ENCODE measurements at places on chromosomes 3 and 15. TPM values are rescaled to one million over a fixed set of nuclear protein-coding genes. Genes with fewer than 3 reads are reported as not detected.

DNA sequence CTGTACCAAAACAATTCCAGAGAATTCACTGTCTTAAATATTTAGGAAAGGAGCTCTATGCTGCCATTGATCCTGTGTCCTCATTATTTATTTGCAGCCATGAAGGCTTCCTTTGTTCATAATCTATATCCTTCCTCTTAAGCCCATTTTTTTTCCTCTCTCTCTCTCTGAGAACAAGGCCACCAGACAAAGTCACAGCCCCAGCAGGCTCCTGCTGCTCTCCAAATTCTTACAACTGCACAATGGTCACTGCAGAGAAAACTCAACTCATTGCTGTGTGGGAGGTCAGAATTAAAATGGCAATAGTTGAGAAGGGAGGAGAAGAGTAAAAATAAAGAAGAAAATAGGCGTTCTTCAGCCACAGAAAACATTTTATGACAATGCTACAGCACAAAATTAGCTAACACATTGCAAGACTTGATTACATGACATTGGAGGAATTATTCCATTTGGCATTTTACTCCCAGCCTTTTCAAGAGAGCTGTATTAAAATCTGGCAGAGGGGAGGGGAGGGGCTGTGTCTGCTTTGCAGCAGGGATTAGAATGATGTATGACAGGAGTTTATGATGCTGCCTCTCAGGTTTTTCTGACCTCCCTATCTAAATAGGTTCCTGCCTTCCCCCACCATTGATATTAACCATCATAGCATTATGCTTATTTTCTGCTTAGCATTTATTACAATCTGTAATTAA is 399.7 kb upstream of the THBS1 start:
- no peaks in the 10 kb centered on the region for H3K36me3 ChIP-seq
- H3K4me3 ChIP-seq: no peak overlapping the region
- H3K4me1 ChIP-seq: no peaks in the 10 kb centered on the region
- no peak for DNase-seq
- no peak overlapping the region for H3K27ac ChIP-seq
- peaks cover 3% of the 10 kb centered on the region for H3K27me3 ChIP-seq

GRCh38 chr3:10010421-10010877 is 15.8 kb upstream of the FANCD2 start:
- no peak for DNase-seq
- no peaks in the 10 kb centered on the region for H3K36me3 ChIP-seq
- H3K4me1 ChIP-seq: peaks cover 18% of the 10 kb centered on the region
- no peak overlapping the region for H3K27ac ChIP-seq
- H3K27me3 ChIP-seq: no peaks in the 10 kb centered on the region

- H3K4me1 ChIP-seq: peaks cover 32% of the 10 kb centered on the region
- no peaks in the 10 kb centered on the region for H3K36me3 ChIP-seq
- DNase-seq: no peak
- H3K27me3 ChIP-seq: no peaks in the 10 kb centered on the region
These were observed 614 bp upstream of the MINDY2 start for GRCh38 chr15:58770519-58770856.

GRCh38 chr15:100934726-100935125 is 15.6 kb downstream of the LRRK1 start:
- DNase-seq: no peak
- no peaks in the 10 kb centered on the region for H3K4me1 ChIP-seq
- no peaks in the 10 kb centered on the region for H3K27me3 ChIP-seq
- no peaks in the 10 kb centered on the region for H3K36me3 ChIP-seq

DNA sequence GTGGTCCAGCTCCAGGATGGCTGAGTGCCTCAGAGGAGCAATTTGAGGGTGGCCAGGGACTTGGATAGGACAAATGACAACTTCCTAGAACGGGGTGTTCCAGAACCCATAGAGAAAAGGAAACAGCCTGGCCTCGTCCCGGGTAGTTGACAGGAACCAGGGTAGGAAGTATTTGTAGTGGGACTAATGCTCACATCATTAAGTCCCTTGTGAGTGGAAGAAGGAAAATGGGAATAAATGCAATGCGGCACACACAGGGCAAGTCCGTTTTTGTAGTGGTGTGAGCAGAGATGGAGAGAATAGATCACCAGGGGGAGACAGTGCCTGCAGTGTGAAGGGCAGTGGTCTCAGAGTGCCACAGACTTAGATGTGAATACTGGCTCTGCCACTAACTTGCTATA is 19.6 kb downstream of the TIMP4 start:
- no peak overlapping the region for H3K4me3 ChIP-seq
- no peak overlapping the region for H3K27ac ChIP-seq
- no peaks in the 10 kb centered on the region for H3K36me3 ChIP-seq
- DNase-seq: no peak
- H3K27me3 ChIP-seq: no peaks in the 10 kb centered on the region
- H3K4me1 ChIP-seq: no peaks in the 10 kb centered on the region

Gene COL8A1
- total RNA-seq: not detected

Data from CD8-positive, alpha-beta memory T cell (primary cell).